ENCODE measurements at places on chromosomes 7 and 10.

- no peak for DNase-seq
Observed at GRCh38 chr7:2032876-2033407, 199.8 kb downstream of the MAD1L1 start.

DNA sequence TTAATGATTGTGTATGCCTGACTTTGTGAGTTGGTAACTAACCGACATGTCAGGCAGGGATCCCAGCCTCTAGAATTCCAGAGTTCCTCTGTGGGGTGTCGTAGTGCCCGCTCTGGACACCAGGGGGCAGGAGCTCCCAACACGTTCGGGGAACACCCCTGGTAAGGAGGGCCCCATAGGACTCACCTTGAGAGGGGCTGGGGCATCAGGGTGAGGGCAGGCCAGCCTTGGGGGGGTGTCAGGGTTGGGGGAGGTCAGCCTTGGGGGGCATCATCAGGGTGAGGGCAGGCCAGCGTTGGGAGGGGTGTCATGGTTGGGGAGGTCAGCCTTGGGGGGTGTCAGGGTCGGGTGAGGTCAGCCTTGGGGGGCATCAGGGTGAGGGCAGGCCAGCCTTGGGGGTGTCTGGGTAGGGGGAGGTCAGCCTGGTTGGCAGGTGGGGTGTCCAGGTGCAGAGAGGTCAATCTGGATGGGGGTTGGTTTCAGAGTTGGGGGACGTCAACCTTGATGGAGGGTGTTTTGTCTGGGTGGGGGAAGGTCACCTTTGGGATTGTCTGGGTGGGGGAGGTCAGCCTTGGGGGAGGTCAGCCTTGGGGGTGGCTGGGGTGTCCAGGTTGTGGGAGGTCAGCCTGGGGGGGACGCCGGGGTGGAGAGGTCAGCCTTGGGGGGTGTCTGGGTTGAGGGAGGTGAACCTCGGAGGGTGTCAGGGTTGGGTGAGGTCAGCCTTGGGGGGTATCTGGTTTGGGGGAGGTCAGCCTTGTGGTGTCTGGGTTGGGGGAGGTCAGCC lies 45.6 kb upstream of the SUN1 start:
- peak; percentile 16 for DNase-seq

DNA sequence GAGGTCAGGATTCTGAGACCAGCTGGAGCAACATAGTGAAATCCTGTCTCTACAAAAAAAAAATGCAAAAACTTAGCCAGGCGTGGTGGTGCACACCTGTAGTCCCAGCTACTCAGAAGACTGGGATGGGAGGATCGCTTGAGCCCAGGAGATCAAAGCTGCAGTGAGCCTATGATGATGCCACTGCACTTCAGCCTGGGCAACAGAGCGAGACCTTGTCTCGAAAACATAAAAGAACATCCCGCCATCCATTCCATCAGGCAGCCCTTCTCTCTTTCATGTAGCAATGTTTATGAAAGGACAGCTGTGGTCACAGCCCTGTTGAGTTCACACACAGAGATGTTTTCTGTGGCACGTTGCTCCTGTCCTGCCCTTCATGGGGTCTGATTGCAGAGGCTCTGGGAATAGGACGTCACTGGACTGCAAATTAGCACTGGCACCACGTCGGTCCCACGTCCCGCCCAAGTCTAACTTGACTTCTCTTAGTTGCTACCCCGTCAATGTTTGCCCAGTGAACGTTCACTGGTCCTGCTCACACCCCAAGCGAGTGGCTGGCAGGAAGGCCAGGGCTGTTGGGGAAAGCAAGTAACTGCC lies 64.5 kb upstream of the MYL10 start:
- no peak for DNase-seq

- DNase-seq: no peak
Observed at GRCh38 chr10:86792461-86793167, 36.2 kb downstream of the BMPR1A start.

DNA sequence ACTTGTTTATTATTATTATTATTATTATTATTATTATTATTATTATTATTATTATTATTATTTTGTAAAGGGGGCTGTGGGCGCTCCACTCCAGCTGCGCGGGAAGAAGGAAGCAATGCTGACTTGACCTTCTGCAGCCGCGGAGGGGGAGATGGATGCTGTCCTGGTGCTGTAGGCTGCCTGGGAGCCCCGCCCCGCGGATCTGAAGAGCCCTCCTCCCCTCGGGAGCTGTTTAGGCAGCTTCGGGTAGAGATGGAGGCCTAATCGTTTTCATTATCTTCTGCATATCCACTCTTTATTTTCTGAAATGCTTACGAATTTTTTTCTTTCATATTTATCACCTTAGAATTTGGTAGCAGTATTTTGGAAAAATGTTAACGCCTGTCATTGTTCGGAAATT lies 101.2 kb upstream of the KLF6 start:
- DNase-seq: no peak

- DNase-seq: no peak
Observed at GRCh38 chr7:129468087-129468486, 33.9 kb downstream of the STRIP2 start.

GRCh38 chr7:105707381-105707780 lies 126.1 kb upstream of the EFCAB10 start:
- DNase-seq: no peak

- DNase-seq: no peak
Observed at GRCh38 chr7:131225619-131226513, 101.8 kb upstream of the MKLN1 start.

DNA sequence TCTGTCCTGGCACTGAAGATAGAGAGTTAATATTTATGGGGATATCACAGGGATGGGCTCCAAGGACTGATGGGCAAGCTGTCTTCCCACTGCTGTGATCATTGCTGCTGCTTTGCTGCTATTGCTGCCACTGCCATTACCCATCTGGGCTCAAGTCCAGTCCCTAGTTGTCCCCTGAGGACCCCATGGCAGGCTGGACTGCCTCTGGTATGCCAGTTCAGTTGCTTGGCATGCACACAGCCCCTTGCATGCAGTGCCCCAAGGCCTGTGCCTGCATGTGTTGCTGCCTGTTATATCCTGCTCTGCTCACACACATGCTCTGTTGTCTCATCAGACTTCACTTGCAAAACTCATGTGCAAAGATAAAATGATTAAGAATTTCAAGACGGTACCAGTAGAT lies 109.5 kb downstream of the ADRA2A start:
- no peak for DNase-seq

GRCh38 chr10:106515206-106515790 lies 649.2 kb downstream of the SORCS1 start:
- DNase-seq: no peak

DNA sequence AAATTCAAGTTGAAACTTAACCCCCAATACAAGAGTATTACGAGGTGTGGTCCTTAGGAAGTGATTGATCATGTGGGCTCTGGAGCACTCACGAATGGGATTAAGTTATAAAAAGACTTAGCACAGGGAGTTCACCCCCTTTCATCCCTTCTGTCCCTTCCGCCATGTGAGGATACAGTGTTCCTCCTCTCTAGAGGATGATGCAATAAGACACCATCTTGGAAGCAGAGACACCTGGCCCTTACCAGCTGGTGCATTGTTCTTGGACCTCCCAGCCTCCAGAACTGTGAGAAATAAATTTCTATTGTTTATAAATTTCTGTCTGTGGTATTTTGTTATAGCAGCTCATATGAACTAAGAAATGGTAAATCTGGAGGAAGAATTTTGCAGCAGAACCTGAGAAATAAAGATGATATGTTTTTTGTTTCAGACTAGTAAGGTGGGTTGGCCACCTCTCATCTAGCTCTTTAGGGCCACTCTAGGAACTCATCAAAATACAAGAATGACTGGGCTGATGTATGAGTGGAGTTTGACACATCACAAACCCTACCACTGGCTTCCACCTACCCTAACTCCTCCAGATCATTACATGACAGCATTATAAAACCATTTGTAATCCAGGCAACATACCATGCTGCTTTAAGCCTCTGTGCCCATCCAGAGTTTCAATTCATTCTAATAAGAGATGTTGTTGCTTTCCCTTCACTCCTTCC lies 22.4 kb downstream of the SLC26A5 start:
- no peak for DNase-seq

GRCh38 chr7:78675511-78675910 lies 778.0 kb downstream of the MAGI2 start:
- DNase-seq: no peak

GRCh38 chr7:27101957-27102580 lies 414 bp downstream of the HOXA2 start:
- DNase-seq: no peak

DNA sequence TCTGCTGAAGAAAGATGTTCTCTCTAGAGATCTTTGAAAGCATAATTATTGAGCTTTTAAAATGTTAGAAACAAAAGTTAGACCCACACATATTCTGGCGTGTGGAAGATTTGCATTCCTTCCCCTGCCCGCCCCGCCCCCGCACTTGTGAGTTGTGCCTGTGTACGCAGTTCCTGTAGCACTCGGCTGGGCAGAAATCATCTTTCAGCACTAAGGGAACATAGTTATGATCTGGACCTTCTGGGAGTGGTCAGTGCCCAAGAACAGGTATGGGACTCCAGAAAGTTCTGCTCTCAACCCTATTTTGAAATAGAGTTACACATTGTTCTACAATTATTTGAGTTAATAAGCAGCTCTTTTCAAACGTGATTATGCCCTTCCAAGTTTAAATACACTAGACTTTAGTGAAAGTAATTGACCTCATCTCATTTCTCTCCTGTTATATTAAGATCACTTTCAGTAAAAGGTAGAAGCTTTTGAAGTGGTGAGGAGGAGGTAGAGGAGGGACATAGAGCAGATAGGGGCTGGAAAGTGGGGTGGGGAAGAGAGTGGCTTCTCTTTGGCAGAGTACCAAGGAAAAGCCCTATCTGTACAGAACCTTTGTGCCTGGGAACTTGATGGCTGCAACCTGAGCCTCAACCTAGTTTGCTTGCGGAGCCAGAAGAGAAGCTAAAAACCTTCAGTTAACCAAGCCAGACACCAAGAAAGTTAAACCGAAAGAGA lies 5.7 kb downstream of the BLVRA start:
- DNase-seq: peak; percentile 87

DNA sequence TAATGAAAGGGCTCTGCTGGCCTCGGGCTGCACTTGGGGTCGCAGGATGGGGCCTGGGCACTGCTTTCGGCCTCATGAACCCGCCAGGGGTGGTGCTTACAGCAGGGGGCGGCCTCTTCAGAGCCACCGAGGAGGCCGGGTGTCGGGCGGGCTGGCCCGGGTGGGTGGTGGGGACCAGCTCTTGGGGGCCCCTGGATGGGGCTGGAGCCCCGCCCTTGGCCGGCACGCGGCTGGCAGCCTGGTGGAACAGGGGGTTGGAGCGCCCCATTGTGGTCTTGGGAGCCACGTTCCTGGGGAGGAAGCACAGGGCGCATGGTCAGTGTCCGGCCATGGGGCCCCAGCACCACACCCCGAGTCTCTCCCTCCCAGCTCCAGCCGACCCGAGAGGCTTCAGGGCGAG lies 8.8 kb downstream of the ADAM8 start:
- DNase-seq: no peak

DNA sequence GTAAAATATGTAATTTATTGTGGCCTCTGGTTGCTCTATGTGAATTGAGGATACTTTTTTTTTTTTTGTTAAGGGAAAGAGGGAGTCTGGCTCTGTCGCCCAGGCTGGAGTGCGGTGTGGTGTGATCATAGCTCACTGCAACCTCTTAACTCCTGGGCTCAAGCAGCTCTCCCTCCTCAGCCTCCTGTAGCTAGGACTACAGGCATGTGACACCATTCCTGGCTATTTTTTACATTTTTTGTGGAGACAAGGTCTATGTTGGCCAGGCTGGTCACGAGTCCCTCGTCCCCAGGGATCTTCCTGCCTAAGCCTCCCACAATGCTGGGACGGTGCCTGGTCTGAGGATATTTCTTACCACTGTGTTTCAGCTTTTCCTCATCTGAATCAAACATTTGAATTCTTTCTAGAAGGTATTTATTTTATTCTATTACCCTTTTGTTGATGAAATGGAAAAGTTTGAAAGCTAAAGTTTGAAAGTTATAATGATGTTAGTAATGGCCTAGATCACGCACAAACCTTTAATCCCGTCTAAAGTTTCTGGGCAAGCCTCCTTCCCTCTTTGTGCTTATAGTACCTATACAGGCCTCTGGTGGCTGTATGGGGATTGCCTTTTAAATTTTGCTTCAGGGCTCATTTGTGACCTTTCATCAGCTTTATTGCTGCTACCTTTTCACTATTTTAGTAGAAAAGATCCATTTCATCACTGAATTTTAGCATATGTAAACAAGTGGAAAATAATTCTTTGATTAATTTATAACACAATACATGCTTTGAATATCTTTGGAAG lies 2.0 kb downstream of the IFRD1 start:
- DNase-seq: no peak

DNA sequence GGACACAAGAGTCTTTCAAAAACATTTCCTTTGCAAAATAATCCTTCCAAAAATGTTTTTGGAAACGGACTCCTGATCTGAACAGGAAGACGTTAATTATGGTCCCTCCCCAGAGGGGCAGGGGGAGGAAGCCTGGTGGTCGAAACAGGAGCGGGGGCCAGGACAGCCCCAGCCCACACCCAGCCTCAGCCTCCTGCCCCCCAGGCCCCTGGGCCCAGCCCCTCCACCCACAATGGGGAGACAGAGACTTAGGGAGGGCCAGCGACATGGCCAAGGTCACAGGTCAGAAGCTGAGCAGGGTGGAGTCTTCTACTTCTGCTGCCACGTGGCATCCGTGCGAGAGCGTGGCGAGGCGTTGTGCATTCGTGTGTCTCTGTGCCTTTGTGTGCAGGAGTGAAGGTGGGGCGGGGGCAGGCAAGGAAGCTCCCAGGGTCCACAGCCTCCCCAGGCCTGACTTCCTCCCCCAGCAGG lies 14.0 kb upstream of the GRIFIN start:
- DNase-seq: no peak

GRCh38 chr7:116984511-116984910 lies 31.2 kb downstream of the ST7 start:
- no peak for DNase-seq

- no peak for DNase-seq
Observed at GRCh38 chr7:129889133-129889844, 63.5 kb downstream of the UBE2H start.

DNA sequence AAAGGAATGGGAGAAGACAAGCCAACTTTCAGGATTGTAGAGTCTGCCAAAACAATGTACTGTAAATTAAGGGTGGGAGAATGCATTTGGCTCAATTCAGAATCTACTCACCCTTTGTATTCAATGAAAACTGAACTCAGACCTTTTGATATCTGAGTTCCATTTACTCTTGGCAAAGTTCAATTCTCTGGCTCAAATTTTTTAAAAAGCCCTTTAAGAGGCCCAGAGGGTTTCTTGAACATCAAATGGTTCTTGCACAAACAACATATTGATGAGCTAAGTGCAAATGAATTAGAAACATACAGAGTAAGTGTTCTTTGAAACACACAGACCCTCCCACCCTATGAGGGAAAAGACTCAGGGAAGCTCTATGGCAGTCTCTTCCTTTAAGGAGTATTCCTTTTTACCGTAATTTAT lies 5.2 kb upstream of the XPNPEP1 start:
- DNase-seq: no peak

DNA sequence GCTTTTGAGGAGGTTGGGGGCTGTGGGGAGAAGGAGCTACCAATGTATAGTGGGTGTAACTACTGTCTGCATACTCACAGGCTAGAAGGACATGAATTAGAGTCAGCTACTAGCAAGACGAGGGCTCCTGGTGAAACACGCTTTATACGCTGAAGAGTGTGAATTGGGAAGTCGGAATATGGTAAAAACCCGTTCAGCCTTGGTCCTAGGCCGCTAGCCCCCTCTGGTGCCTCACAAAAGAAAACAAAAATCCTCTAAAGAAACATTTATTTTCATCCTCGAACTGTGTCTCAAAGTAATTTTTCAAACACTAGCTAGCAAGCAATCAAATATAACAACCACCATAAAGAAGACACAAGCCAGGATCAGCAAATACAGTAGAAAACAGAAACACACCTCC lies 338.1 kb upstream of the SEMA3C start:
- DNase-seq: no peak

- no peak for DNase-seq
Observed at GRCh38 chr7:4792537-4793126, 17.2 kb downstream of the AP5Z1 start.

Data from inflammatory macrophage treated with lipopolysaccharide for 1 hour (primary cell).